ENCODE measurements at places on chromosomes 12 and 14.

GRCh38 chr12:79635676-79636075, 55.1 kb downstream of the PAWR start:
- DNase-seq: peak; percentile 53

- no peak for DNase-seq
Observed at GRCh38 chr12:101685092-101685491, 12.3 kb upstream of the CHPT1 start.

- DNase-seq: no peak
Observed at GRCh38 chr14:103949131-103949790, 6.9 kb upstream of the RD3L start.

DNA sequence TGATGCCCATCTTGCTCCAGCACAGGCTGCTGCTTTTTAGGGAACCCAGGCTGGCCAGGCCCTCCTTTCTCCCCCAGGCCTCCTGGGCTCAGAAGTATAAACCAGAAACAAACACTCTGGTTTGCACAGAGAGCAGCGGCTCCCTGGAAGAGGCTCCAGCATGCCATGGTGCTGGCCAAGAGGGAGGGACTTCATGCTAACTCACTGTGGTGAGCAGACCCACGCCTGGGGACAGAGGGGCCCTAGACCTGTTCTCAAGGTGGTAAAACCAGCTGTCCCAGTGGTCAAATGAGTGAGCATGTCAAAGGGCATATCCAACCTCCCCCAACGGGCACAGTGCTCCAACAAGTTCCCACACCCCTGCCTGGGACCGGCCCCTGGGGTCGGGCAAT, 15.5 kb downstream of the BCL11B start:
- DNase-seq: no peak

DNA sequence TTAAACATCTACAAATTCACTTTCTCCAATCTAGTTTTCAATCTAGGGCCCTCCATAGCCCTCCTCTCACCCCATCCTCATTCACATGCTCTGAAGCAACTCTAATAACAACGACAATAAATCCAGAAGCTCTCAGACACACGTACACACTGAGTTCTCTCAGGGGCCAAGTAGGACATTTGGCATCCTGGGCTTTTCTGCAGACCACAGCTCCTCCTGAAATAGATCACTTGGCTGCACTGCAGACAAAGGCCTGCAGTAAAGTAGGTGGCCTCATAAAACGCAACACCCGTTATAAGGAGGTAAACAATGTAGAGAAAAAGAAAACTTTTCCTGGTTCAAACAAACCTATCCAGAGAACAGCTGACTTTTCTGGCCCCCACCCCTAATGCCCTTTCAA, 111.2 kb downstream of the TMTC1 start:
- no peak for DNase-seq

GRCh38 chr12:68622250-68622649, 11.6 kb downstream of the RAP1B start:
- DNase-seq: no peak

Data from GF-D8 (cell line).